AG04450 (cell line): ENCODE measurements at places on chromosomes 12 and 14. TPM values are rescaled to one million over a fixed set of nuclear protein-coding genes. Genes with fewer than 3 reads are reported as not detected.

HSP90AA1 gene
- 543 and 822 TPM in 2 replicates for polyA plus RNA-seq

ARHGAP9 gene
- polyA plus RNA-seq, result 1.2 TPM in 2 replicates

TROAP gene
- polyA plus RNA-seq, result 7.6 and 10.3 TPM in 2 replicates

TDRD9 gene
- 0.05 and 0.11 TPM in 2 replicates for polyA plus RNA-seq

KRT2 gene
- not detected in 2 replicates for polyA plus RNA-seq

OTUB2 gene
- 2.1 and 2.3 TPM in 2 replicates for polyA plus RNA-seq

FAM186B gene
- polyA plus RNA-seq, result 0.05 and 0.07 TPM in 2 replicates

CLEC4D gene
- not detected in 2 replicates for polyA plus RNA-seq

DNA sequence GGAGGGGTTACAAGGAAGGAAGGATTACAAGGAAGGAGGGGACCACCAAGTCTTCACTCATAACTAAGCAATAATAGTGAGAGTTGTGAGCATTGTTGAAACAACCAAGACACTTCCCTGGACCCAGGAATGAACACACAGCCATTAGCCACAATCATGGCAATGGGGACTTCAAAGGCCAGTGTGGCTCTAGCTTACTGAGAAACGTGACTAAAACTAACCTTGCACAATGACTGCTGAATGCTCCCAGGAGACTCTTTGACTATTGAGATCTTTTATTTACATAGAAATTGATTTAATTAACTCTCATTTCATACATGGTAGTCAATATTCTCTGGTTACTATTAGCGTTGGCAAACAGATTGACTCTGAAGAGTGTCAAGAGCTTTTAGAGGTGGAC is 263.0 kb upstream of the SOX5 start:
- DNase-seq, result no peak

GRCh38 chr12:46260124-46260912 is 8.5 kb downstream of the SLC38A1 start:
- peak; percentile 59 for DNase-seq

GRCh38 chr14:92698393-92698792 is 50.0 kb downstream of the LGMN start:
- DNase-seq, result no peak

DNA sequence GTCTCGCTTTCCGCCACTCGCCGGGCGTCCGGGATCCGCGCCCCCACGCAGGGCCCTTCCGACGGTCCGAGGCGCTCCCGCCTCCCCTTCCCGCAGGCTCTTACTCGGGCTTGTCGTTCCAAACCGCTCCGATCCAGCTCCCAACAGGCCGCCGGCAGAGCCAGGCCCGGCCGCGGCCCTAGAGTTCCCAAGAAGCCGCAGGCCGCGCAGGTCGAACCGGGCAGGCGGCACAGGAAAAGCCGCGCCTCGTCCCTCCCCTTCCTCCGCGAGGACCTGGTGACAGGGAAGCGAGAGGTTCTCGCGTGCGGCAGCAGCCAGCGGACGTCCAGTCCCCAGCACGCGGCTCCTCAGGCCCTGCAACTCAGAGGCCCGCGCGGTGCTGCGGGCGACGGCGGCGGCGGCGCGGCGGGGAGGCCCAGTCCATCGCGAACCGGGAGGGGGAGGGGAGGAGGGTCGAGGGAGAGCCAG is 272 bp downstream of the HECTD1 start:
- DNase-seq, result peak; percentile 59

DNA sequence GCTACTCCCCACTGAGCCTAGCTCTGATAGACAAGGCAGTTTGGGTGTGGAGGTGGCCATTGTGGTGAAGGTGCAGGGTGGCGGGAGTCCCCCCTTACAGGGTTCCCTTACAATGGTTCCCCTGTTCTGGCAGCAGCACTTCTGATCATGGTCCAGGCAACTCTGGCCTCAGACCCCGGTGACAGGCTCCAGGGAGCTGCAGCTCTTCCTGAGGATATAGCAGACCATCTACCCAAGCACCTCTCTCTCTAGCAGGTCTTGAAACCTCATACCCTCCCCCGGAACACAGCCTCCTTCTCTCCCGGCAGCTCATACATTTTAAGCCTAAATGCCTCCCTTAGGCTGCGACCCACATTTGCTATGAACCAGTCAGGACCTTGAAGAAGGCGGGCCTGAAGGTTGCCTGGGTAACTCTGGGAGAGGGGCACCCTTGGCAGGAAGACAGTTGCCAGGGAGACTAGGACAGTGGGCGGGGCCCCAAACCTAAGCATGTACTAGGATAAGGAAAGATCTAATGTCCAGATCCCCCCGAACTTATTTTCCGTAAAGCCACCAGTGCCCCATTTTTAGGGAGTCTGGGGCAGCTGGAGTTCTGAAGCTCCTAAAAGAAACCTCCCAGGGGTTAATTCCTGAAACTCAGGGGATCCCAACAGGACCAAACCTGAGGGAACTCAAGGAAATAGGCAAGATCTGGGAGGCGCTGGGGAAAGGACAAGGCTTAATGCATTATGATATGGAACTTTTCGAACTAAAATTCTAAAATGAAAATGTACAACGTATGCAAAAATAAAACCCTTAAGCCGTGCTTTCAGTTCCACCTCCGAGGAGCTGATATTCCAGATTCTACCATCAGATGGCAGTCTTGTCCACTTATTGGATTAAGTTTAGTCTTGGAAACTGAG is 4.5 kb upstream of the GDF11 start:
- DNase-seq, result no peak

DNA sequence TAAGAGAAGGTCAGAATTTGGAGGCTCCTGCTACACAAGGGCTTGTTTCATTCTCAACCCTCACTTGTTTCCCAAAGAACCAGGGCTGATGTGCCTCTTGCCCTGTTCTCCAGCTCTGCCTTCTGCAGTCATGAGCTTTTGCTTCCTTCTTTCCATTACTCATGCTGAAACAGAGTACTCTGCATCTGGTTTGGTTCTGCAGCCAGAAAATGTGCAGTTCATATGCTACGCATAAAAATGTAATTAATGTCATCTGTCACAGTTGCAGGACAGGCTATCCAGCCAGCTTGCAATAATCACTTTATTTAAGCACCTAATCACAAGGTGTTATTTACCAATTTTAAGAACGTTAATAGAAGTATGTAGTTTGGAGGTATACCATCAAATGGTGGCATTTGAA is 150.2 kb downstream of the SRGAP1 start:
- no peak for DNase-seq
